ENCODE measurements at places on chromosomes 16 and 17.

DNA sequence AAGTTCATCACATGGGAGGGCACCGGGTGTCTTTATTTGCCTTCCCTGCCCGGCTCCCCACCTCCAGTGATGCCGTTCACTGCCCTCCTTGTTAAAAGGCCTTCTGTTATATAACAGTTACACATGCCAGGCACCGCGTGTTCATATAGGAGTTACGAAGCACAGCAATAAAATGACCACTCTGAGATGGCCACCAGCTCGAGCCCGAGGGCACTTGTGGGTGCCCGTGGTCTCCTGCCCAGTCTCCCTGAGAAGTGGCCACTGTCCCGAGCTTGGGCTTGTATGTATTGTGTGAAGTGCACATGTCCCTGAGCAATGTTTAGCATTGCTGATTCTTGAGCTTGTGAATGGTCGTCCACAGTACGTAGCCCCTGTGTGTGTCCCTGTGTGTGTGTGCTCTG lies 355.6 kb downstream of the SEC14L1 start:
- no peak for DNase-seq

GRCh38 chr16:89701425-89702406 lies at the start of gene SPATA2L:
TSS of gene SPATA2L (minus strand) at chr16:89701705. CDS start at chr16:89701232, 473 bp downstream.
- DNase-seq: peak; percentile 96

- DNase-seq: no peak
Measured at GRCh38 chr17:82081546-82081945, 15.9 kb upstream of the DUS1L start.

GRCh38 chr16:8194794-8195193 lies 395.5 kb downstream of the TMEM114 start:
- DNase-seq: no peak

DNA sequence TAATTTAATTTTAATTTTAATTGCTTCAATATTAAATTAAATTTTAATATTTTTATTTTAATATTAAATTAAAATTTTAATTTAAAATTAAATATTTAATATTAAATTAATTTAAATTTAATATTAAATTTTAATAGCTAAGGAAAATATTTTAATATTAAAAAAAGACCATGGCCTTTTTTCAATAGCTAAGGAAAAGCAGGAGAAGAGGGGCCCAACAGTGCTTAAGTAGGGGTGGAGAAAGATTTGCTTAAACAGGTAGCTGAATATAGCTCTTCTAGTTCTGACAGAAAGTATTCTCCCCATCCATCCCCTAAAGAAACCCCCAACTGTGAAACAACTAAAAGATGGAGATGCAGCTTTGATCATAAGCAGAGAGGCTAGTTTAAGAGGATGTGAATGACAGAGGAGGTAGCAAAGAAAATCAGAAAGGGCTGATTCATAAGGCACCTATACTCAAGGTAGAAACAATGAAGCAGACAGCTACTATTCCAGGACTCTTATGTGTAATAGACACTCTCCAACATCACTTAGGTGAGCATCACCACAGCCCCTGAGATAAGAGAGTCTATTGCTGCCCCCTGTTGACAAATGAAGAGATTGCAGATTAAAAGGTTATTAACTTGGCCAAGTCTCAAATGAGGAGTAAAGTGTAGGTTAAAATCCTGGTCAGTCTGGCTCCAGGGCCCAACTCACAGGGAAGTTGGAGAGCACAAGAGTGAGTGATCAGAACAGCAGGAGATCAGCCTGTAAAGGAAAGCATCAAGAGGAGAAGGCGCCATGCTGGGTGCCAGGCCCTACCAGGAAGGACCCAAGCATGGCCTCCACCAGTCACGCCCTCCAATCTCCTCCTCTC lies 7.8 kb upstream of the RNASEK start:
- DNase-seq: no peak

DNA sequence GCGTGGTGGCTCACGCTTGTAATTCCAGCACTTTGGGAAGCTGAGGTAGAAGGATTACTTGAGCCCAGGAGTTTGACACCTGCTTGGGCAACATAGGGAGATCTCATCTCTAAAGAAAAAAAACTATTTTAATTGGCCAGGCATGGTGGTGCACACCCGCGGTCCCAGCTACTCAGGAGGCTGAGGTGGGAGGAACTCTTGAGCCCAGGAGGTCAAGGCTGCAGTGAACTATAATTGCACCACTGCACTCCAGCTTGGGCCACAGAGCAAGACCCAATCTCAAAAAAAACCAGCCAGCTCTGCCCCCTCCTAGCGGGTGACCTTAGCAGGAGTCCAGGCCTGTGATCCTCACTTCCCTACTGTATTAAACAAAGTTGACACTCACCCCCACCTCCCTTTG lies 5.9 kb upstream of the HS3ST6 start:
- no peak for DNase-seq

GRCh38 chr17:80109066-80109660 lies 7.8 kb downstream of the GAA start:
- DNase-seq: no peak

GRCh38 chr16:84166796-84167695 lies 19.8 kb downstream of the TAF1C start:
- DNase-seq: no peak

GRCh38 chr17:42247734-42248133 lies 28.5 kb downstream of the STAT5B start:
- no peak for DNase-seq

GRCh38 chr16:72255786-72256185 lies 83.8 kb upstream of the PMFBP1 start:
- no peak for DNase-seq

GRCh38 chr16:69926241-69926640 lies 24.9 kb upstream of the CLEC18A start:
- no peak for DNase-seq

- DNase-seq: no peak
Measured at GRCh38 chr17:44109312-44109630, 14.2 kb downstream of the HDAC5 start.

DNA sequence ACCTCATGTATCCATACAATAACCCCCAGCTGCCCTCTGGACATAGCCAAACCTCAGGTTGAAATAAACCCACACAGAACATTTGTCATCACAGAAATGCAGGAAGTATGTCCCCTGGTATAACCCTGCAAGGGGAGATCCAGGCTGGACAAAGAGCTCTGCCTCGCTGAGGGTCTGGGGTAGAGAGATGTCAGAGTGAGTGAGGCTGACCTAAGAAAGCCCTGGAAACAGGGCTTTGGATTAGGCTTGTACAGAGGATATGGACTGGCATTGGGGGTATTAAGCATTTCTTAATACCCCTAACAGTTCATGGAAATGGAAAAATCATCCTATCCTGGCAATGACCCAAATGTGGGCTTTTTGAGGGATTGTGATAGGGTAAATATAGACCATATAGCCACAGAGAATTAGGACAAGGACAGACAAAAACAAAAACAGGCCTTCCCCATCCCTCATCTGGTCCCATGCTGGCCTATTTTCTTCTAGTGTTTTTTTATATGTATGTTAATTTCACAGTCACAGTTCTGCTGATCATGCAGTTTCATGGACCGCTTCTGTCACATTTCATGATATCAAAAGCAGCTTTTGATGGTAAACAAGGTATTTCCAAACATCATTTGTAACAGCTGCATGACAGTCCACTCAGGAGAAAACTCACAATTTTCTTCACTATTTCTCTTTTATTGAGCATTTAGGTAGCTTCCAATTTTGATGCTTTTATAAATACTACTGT lies 26.1 kb downstream of the PLXDC1 start:
- DNase-seq: no peak

GRCh38 chr16:19344224-19344801 lies 58.8 kb downstream of the CLEC19A start:
- DNase-seq: no peak

DNA sequence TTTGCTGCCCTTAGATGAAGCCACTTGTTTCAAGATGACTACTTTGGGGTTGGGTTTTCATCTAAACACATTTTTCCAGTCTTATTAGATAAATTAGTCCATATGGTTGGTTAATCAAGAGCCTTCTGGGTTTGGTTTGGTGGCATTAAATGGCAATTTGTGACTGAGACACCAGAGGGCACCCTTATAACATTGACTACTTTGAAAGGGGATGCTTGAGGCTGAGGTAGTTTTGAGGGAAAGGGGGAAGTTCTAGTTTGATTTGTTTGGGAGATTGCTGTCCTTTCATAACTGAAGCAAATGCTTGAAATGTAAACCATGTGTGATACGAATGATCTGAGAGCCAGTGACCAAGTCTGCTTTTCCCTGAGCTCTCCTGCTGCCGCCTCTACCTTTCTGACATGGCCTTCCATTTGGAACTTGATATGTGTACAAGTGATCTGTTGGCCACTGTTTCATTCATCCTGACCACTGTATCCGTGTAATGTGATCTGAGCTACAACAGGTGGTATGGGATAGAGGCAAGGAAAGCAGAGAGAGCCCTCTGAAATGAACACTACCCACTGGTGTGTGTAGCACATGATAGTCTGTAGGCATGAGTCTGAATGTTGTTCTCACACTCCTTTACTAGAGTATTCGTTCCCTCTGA lies 5.8 kb upstream of the RARA start:
- no peak for DNase-seq

DNA sequence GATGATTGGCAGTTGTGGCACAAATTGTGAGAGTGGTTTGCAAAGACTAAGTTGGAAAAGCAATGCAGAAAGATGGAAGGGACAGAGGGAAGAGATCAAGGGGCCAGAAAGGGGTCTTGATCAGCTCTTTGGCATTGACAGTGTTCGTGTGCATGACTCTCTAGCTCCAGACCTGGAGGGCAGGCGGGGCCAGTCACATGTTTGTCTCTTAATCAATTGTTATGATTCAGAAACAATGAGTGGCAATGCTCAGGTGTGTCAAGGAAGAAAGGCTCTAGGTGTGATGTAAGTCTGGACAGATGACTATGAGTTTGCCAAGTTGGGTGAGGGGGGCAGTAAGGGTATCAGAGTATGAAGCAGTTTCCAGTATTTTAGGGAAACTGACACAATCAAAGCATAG lies 32.1 kb downstream of the WSB1 start:
- no peak for DNase-seq

DNA sequence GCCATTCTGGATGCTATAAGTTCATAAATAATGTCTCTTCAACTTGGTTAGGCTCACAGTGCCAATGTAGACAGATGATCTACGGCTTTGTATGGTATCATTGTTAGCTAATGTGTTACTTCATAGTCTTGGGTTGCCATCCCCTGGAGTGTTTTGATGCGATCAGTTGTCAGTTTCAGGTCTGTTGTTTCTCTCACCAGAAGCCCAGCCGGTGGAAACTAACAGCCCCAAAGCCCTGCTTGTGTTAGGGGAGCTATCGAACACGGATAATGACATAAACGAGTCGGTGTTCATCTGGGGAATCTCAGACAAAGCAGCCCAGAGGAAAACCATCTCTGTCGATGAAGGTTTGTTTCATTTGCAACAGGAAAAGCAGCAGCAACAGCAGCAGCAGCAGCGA lies 107.4 kb upstream of the ANKFN1 start:
- DNase-seq: no peak

- no peak for DNase-seq
Measured at GRCh38 chr16:70703041-70703834, 17.4 kb upstream of the MTSS2 start.

DNA sequence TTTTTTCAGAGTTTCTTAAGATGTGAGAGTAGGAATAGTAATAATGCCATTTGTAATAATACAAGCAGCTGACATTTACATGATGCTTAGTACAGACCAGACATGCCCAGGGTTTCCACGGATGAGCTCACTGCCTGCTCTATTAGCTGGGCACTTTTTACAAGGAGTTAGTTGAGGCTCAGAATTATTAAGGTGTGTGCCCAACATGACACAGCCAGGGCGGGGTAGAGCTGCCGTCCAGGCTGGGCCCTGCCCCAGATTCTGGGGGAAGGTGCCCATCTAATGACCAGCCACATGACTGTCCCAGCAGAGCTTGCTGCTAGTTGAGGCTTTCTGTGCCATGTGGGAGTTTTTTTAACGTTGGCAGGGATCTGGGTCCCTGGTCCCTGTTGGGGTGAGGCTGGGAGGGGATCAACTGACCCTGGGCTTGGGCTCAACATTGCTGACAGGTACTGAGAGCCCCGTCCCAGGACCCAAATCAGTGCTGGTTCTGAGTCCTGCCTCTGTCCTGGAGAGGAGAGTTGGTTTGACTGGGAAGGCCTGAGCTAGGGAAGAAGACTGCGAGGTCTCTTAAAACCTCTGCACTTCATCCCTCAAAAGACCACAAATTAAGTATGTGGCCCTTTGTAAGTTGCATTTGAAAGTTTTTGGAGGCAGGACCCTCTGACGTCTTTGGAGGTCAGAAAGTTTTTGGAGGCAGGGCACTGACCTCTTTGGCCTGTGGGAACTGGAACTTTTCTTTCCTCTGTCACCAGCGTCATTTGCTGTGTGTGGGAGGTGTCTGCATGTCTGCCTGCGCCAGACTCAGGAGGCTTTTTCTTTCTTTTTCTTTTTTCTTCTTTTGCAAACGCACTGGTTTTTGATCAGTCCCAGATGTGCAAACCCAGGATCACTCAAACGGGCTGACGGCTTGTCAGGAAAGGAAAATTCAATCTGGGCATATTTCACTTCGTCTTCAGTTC lies 2.2 kb downstream of the CRISPLD2 start:
- no peak for DNase-seq

DNA sequence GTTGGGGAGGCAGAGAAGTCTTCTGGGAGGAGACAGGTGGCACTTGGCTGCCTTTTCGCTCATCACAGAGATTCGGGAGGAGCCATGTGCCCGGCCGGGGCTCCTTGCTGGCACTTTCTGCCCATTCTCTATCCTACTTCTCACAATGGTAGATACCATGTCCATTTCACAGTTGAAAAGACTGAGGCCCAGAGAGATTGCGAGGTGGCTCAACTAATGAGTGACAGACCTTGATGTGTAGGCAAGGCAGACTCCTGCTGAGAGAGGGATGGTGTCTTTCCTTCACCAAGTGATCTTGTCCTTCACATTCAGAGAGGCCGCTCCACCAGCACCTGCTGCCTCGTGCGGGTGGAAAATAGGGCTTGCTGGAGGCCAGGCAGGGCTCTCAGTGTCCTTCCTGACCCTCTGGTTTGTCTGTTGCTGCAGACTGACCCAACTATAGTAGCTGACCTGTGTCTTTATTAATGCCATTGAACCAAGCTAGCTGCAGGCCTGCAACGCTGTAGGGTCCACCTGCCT lies 42.1 kb downstream of the MPRIP start:
- DNase-seq: no peak

Measured in activated T-cell treated with anti-CD3 and anti-CD28 coated beads for 24 hours (primary cell).